Fibroblast of skin of right quadriceps (primary cell): ENCODE measurements at places on chromosomes 1 and 21.
A peak's percentile ranks its signal among the peaks of the same experiment; 100 is the strongest.

- DNase-seq: no peak
These were observed 13.4 kb downstream of the SNAP47 start for GRCh38 chr1:227748496-227749182.

DNA sequence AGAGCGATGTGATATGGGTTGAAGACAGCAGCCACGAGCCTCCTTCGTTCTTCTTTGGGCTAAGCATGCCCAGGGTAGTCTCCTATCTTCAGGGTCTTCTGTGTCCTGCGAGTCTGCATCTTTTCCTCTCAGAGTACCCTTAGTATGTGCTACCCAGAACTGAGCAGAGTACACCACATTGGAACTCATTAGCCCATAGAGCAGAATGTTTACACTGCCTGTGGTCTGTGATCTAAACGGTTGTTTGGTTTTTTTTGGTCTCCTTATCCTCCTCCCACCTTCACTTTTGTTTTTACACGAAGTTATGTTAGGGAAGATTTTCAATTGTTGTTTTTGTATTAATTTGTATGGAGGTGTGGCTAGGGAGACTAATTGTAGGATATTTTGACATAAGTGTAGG, 126.4 kb downstream of the NEK7 start:
- DNase-seq: no peak

DNA sequence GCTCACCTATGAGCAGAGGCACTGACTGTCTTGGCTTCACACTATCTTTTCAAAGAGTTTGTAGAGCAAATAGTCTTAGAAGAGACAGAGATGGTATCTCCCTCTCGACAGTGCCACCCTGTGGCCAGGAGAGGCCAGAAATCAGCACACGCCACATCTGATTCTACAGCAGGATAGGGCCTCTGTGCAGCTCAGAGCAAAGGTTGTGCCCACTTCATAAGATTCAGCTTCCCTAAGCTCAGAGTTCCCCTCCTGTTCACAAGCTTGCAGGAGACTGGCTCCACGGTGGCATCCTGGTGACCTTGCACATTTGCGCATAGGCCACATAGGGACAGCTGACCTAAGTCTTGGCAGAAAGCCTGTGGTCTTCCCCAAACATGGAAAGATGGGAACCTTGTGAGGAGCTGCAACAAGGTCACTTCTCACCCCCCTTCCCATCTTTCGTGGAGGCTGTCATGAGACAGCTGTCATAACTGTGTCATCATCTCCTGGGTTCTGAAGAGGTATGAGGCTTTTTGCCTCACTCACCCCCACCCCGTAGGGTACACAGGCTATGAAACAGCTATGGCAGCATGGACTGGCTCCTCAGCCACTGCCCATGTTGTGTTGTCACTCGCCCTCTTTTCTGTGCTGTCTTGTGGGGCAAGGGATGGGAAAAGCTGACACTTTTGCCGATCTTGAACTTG, 3.0 kb downstream of the ITLN2 start:
- DNase-seq: peak; percentile 17

GRCh38 chr1:109565241-109565640, 16.8 kb downstream of the GNAI3 start:
- no peak for DNase-seq

DNA sequence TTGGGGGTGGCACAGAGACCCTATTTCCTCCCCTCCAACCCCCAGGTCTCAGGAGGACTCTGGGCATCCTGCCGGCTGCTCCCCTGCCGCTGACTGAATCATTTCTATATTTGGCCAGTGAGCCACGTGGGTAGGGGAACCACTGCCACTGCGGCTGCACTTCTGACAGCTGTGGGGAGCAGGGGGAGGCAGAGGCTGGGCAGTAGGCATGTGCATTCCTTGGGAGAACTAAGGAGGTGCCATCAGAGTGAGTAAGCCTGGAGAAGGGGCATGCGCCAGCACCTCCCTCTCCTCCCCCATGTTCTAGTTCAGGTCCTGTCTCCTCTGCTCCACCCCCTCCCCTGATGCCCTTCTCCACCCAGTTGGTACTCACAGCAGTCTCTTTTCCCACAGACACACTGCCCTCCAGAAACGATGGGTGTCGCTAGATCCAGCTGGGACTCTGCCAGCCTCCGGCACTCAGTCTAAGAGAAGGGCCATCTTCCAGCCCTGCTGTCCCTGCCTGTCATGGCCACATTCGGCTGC, 12.0 kb downstream of the PPFIA4 start:
- peak; percentile 64 for DNase-seq

GRCh38 chr21:31482460-31482859, 138.4 kb upstream of the TIAM1 start:
- DNase-seq: no peak

DNA sequence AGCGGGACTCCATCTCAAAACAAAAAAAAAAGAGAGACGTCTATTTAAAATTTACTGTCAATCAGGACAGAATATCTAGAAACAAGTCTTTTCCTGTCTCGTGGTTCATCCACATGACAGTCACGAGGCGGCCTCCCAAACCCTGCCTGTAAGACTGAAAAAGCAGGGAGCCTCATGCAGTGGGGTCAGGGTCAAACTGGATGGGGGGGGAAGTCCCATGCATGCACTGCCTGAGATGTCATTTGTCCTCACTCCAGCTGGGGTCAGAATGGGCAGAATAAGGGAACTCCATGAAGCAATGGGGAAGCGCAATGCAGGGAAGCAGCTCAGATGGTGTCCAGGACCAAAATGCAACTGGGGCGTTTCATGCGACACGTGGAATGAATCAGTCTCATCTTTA, 85.5 kb downstream of the PIK3CD start:
- DNase-seq: no peak
